ENCODE measurements at places on chromosomes 12 and 14. TPM values are rescaled to one million over a fixed set of nuclear protein-coding genes. Genes with fewer than 3 reads are reported as not detected.

The ANKLE2 gene
- total RNA-seq, result 58.8 TPM

DNA sequence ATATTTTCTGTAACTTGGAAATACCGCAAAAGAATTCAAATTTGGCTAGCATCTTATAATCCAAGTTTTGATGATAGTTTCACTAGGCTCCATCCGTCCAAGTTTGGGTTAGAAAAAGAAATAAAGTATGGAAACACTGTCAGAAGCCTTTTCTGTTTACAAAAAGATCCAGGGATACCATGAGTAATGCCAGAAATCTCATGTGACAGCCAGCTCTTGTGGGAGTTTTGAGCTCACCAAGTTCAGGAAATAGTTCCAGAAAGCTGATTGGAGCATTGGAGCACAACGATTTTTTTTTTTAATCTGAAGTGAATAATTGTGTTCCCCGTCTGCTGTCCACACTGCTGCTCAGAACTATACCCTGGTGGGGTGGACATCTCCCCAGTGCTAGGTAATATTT, 229.7 kb upstream of the NPAS3 start:
- no peak for DNase-seq

DNA sequence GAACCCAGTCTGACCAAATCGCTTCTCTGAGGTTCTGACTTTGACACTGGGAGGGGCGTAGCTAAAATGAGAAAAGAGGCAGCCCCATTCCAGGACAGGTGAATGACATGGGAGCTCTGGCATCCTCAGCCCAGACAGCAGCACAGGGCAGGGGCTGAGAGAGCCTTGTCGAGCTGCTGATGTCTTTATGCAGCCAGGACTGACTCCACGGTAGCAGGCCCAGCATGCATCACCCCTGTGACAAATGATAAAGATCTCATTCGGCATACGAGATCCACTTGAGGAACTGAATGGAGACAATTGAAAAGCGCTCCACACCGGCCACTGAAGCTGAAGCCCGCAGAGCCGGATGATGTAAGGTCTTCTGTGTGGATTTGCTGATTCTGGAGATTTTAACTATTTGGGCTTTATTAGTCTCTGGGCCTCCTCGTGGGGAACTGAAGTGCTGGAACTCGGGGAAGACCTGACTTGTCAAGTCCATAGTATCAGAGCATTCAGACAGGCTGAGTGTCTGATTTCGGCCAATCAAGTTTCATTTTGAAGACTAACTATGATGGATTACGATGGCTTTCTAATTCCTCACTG, 56.9 kb upstream of the MAP1LC3B2 start:
- no peak for DNase-seq

DNA sequence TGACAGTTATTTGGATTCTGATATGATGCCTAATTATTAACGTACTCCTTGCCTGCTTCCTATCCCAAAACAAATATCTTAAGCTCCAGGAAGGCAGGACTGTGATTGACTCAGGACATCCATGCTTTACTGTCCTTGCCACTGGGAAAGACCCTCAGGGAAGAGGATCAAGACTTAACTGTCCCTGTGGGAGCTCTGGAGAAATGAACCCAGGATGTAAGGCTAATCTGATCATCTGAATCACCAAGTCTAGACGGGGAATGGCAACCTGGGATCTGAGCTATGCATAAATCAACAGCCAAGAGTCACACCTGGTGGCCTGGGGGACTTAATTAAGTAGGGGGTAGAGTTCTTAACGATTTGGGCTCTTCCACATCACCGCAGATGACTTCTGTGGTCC, 153.2 kb upstream of the BCL2L14 start:
- no peak for DNase-seq

The ATF7IP gene
- total RNA-seq, result 55.7 TPM

All from SJCRH30 (cell line).